ENCODE measurements at places on chromosomes 3 and 15.

- DNase-seq = no peak
Measured at GRCh38 chr3:172840463-172840862, 89.9 kb downstream of the ECT2 start.

DNA sequence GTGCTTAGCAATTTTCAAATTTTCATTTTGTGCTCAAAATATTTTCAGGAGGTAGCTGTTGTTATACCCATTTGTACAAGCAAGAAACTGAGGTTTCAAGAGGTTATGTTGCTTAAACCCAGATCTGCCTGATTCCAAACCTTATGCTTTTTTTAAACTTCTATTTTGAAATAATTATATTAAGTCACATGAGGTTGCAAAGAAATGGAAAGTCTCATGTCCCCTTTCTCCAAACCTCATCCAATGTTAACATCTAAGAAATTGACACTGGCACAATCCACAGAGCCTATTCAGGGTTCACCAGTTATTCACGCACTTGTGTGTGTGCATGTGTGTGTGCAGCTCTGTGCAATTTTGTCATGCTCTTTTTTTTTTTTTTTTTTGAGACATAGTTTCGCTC, 35.1 kb downstream of the B3GNT5 start:
- no peak for DNase-seq

DNA sequence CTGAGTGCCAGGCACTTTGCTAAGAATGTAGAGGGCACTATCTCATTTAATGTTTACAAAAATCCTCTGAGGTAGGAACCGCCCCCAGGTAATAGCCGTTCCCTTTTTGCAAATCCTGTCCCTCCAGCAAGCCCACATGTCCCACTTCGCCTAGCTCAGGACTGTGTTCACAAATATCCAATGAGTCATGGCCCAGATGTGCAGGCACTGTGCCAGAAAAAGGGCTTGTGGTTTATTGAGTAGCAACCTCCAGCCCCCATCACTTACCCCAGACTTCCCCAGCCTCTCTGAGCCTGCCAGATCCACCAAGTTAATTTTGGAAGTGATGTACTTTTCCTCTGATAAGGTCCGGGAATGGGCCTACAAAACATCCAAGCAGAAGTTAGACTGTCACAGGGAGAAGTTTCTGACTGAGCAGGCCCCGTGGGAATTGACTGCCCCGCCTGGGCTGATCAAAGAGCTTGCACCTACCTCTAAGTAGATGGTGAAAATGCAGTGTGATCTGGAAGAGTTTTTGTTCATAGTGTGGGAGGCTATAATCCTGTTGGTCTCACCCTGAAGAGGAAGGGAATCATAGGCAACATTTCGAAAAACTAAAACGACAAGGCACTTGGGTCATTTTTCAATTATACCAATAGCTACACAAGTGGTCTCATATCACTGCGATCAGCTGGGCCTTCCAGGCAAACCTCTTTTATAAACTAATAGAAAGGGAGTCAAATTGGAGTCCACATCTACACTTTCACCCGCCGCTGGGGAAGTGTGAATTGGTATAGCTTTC, 15.7 kb downstream of the KIF9 start:
- peak; percentile 56 for DNase-seq

DNA sequence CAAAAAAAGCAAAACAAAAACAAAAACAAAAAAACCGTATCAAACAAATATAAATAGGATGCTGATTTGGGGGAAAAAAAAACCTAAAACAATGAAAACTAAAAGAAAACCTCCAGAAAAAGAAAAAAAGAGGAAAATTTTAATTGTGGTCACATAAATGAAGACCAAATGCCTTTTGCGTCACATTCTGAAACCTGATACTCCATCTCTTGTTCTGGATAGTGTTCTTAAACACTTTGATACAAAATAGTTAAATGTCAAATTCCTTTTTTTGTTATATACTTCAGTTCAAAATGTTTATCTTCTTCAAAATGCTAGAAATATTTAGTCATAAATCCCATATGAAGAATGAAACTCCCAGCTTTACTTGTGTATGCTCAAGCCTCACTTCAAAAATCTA, 31.0 kb downstream of the COPS2 start:
- DNase-seq = no peak

GRCh38 chr3:140708815-140709214, 31.0 kb downstream of the TRIM42 start:
- DNase-seq = no peak

DNA sequence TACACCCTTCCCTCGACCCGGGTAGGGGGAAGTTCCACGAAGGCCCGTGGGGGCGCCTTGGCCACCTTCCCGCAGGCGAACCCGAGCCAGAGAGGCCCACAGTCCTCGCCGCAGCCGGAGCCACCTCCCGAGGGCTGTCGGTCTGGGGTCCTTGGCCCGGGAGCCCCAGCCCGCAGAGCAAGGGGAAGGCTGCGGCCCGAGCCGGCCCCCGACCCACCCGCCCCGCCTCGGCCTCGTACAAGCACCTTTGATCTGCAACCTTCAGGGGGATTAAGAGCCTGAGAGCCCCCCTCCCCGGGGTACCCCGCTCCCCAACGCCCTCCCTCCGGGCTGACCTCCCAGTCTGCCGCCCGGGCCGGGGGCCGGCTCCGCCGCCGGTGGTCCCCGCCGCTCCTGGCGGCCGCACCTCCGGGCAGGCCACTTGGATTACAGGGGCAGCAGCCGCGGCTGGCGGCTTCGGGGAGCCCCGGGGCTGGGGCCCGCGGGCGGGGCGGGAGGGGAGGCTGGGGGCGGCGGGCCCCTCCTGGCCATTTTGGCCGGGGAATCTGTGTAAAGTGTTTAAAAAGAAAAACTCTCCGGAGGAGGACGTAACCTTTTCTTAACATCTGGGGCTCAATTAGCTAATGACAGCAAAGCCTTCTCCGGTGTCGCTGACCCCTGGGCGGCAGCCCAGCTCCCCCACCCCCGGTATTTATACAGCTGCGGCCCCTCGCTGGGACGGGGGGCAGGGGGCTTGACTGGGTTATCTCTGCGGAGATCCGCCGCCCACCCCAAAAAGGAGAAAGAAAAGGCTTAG, 40.2 kb downstream of the EPHB3 start:
- no peak for DNase-seq

- no peak for DNase-seq
Measured at GRCh38 chr15:70426096-70426821, 328.5 kb upstream of the TLE3 start.

DNA sequence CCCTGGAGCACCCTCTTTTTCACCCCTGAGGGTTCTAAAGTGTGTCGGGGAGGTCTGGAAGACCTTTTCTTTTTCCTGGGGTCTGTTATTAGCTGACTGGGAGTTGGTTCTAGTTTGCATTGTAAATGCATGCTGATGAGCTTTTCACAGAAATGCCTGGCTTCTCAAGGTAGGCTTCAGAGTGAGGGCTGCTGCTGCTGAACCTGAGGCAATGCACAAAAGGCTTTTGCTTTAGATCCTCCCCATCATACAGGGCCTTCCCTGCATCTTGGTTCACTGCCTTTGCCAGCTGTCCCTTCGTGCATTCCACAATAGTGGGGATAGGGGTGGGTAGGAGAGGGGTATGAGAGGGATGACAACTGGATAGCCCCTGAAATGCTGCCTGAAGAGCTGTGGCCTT, 46.6 kb downstream of the FAH start:
- no peak for DNase-seq

GRCh38 chr3:32815841-32816438, 1.9 kb upstream of the TRIM71 start:
- no peak for DNase-seq

- DNase-seq = no peak
Measured at GRCh38 chr3:100128565-100128964, 14.3 kb upstream of the FILIP1L start.

DNA sequence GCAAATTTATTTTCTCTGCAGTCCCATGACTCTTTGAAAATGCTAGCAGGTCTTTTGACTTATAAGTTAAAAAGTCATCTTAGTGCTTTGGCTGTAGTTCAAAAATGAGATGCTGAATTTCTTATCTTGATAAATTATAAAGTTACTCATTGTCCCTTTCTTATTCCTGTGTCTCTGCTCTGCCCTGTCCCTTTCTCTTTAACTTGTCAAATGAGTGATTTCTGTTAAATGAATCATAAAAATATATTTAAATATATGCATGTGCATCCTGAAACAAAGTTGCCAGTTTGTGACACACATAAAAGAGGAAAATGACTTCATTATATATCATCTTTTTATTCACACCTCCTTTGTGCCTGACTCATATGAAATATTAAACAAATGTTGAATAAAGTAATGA, 1097.3 kb upstream of the EPHA6 start:
- no peak for DNase-seq

DNA sequence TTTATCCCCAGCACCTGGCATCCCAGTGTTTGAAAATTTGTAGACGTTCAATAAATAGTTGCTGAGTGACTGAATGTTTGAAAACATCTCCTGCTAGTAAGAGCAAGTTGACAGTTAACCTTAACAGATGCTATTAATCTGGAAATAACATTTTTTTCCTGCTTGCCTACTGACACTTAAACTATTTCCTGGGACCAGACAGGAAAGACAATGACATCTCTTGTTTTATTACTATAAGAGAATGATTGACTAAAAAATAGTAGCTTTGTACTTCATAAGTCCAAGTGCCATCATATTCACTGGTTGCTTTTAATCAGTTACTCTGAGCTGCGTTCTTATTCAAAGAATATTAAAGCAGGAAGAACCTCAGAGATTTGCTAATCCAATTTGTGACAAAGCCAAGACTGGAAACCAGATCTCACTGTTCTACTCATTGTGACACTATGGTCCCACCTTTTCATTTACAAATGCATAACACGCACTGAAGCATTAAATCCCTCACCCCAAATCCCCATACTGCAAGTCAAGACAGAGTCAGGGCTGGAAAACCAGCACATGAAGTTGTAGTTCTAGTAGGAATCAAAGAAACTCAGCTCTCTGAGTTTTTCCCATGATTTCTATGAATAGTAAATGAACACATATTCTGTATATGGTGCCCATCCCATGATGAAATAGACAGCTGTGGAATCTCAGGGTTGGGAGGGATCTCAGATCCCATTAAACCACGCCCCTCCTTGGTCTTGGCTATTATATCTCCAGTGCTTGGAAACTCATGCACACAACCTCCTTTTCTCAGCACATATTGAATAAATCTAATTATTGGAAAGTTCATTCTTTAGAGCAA, 212.7 kb upstream of the P2RY1 start:
- DNase-seq = no peak

GRCh38 chr3:45890405-45890804, 4.1 kb downstream of the CCR9 start:
- DNase-seq = no peak

DNA sequence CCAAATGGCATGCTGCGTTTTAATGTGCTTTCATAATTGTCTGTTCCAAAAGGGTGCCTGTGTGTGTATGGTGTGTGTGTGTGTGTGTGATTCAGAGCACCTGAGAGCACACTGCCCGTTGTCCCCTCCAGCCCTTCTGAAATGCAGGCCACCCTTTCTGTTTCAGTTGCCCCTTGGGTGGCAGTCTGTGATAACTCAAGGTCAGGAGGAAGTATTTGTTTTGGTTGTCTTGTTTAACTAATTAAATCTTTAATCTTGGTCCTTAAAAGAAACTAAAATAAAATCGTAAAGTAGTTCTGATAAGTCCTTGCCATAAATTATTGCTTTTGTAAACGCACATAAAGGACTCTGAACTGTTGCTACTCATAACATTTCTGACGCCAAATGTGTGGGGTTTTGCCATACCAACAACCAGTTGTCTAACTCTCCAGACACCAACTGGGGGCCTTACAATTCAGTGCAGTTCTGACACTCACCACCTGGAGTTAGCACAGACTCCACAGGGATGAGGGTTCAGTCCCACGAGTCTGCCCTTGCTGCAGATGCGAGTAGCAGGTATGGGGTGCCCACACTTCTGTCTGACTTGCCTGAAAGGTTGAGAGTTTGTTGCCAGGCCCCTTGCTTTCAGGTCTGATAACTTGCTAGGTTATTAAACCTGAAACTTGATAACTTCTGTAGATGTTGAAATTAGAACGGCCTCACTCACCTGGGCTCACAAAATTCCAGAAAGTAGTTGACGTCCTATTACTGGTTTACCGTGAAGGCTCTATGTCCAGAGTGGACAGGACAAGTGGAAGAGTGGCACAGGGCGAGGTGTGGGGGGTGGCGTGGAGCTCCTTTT, 157.3 kb downstream of the IGF1R start:
- no peak for DNase-seq

DNA sequence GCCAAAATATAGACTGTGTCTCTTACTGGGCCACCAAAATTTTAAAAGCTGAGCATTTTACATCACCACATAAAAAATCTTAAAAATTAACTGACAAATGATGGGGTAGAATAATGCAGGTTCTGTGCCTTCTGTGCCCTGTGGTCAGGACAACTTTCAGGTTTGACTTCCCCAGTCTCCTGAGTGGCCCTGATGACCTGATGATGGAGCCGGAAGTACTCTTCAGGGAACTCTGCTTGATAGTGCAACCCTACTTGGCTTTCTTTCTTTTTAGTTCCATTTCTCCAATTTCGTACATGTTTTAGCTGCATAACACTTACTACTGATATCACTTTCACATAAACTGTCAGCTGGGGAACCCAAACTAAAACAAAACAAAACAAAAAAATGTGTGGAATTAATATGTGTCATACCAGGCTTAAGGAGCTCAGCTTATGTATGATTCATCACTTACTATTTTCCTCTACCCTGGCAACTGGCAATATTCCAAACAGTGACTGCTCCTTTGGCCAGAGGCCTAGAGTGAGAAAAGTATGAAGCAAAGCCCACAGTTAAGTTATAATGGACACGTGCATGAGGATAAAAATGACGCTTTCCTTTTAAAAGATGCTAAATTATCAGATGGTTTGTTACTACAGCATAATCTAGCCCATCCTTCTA, 194.3 kb downstream of the BCHE start:
- peak; percentile 87 for DNase-seq

DNA sequence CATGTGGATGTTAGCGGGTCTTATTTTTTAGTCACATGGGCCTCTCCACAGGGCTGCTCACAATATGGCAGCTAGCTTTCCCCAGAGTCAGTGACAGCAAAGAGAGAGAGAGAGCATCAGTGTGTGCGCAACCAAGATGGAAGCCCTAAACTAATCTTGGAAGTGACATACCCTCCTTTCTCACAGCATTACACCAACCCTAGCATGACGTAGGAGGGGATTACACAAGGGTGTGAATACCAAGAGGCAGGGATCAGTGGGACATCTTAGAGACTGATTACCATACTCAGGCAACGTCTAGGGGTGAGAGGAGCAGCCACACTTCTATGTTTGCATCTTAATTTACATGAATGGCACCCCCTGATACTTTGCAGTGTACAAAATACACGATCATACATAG, 3.5 kb upstream of the UBE2E2 start:
- DNase-seq = no peak

DNA sequence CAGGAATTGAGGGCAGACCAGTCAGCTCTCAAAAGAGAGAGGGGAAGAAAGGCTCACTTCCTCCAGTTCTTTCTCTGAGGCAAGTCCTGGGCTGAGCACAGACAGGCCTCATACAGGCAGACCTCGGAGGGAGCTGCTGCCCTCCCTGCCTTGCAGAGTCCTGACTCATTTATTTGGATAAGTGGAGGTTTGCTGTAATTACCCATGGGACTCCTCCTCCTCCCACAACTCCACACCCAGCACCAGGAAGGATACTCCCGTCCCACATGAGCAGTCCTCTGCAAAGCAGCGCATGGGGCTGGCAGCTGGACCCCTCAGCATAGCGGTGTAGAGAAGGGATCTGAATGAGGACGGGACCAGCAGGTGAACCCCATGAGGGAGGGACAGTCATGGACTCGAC, 13.4 kb upstream of the SCN10A start:
- peak; percentile 49 for DNase-seq
